ENCODE measurements at places on chromosomes 6 and 20.

- DNase-seq: no peak
Measured at GRCh38 chr20:32357375-32357868, 709 bp upstream of the ASXL1 start.

DNA sequence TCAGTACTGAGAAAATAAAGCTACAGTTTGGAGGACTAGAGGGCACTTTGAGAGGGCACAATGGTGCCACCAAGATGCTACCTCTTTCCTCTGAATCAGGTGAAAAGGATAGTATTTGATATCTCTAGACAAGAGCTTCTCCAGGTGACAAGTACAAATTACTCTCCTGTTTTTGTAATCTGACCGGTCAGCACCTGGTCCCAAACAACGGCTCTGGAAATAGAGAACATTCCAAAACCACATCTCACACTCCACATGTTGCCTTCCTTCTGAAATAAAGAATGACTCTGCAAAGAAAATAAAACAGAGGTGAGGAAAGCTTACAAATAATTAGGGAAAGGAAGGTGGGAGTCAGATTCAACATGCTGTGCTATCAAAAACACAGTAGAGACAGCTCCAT is 51.3 kb upstream of the CITED2 start:
- DNase-seq: no peak

- no peak for DNase-seq
Measured at GRCh38 chr20:24040896-24041459, 52.4 kb upstream of the GGTLC1 start.

DNA sequence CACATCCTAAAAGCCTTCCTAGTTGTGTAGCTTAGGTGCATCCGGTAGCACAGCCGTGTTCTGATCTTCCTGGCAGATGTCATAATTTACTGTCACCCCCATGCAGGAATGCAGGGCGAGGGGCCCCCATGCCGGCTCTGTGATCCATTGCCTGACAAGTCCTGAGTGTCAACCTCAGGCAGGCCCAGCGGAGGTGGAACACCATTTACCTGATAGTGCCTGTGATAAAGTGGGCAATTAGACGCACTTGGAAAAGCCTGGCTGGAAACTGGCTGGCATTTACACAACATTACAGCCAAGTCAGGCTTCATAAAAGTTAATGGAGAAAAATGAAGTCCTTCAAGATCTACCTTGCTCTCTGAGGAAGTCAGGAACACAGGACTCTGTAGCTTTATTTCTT is 521.4 kb upstream of the JAG1 start:
- no peak for DNase-seq

Measured in activated effector memory CD4-positive, alpha-beta T cell treated with Interleukin-2 at 50 U/mL for 16 hours (primary cell).